ENCODE measurements at places on chromosomes 12 and 14.

DNA sequence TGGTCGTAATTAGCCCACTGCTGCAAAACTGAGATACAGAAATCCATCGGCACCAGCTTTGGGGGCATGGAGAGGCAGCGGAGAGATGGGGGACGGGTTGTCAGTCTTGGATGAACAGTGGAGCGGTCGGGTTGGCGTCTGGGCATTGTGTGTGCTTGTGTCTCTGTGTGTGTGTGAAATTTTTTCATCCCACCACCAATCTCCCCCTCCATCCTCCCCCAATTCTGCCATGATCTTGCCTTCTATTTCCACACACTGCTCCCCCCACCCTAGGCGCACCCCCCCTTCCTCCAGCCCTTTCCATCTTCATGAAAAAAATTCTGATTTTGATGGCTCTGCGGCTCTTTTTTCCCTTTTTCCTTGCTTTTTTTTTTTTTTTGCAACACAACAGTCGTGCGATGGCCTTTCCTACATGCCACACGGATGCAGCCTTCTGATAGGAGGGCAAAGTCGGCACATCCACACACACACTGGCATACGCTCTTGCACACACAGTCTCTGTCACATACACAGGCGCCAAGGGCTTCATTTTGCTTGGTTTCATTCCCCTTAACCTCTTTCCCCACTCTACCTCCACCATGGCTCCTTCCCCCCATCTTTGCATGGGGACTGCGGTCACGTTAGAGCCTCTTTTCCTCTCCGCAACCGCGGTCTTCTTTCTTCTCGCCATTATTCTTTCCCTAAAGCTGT, 3.3 kb downstream of the NRXN3 start:
- no peak for DNase-seq

- DNase-seq = no peak
Observed at GRCh38 chr12:59179231-59179630, 258.9 kb upstream of the LRIG3 start.

GRCh38 chr12:29191267-29191850, 42.3 kb downstream of the FAR2 start:
- no peak for DNase-seq

- DNase-seq = no peak
Observed at GRCh38 chr12:120090206-120090605, 26.3 kb downstream of the RAB35 start.

DNA sequence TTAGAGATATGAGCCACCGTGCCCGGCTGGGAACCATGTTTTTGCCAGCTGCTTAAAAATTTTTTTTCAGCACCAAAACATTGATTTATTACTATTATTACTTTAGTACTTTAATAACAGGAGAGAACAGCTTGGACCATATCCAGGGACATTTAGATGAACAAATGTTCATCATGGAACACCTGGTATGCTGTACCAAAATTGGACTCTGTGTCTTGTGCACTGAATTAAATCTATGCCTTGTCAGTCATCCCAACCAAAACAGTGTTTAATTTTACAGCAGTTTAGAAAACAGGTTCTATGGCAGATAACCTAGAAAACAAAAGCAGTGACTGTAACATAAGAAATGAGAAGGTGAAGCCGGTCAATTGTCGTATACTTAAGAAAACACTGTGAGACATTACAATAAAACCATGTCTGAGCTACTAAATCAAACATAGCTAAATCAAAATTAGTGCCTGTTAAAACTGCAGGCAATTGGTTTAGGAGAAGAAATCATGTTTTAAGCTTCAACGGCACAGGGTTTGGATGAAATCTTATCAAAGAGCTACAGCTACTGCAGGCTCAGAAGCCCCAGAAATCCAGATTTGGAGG, 58.2 kb upstream of the PYGL start:
- DNase-seq = no peak
